ENCODE measurements at places on chromosomes 7 and 10.

DNA sequence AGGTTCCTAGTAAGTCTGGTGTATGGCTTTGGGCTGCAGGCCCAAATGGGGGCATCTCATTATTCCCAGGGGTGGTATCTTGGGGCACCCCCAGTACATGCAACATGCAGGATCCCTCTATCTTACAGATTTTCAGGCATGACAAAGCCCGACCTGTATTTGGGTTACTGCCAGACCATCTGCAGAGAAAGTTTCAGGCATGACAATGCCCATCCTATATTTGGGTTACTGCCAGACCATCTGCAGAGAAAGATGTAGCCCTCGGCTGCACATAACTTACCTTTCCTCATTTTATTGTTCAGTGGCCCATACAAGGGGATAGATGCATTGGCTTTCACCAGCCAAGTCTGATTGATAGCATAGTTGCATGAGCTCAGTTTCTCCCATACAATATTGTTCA lies 112.2 kb upstream of the RAB18 start:
- DNase-seq = no peak

- DNase-seq = no peak
Measured at GRCh38 chr10:110613996-110614495, 30.1 kb upstream of the RBM20 start.

- no peak for DNase-seq
Measured at GRCh38 chr10:51706225-51706624, 6.8 kb upstream of the CSTF2T start.

DNA sequence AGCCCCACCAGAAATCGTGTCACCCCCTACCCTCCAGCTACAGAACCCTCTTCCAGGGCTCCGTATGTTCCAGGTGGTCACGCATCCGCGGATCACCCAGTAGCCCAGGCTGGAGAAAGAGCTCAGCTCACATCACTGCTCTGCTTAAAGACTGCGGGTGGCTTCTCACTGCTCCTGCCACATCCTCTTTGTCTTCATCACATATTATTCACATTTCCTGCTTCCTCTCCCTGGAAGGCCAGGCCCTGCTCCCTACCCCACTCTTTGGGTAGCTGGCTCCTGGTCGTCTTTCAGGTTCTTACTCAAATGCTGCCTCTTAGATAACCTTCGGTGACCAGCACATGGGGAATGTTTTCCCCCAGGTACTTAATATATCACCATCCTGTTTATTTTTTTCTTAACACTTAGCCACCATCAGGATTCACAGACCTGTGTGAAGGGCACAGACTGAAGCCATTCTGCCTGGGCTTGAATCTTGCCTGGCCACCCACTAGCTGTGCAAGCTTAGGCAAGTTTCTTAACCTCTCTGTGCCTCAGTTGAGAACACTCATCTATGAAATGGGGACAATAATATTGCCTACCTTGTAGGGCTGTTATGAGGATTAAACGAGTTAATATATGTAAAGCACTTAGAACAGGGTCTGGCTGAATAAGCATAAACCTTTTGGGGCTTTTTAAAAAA lies 307.8 kb downstream of the PRPF18 start:
- DNase-seq = no peak

DNA sequence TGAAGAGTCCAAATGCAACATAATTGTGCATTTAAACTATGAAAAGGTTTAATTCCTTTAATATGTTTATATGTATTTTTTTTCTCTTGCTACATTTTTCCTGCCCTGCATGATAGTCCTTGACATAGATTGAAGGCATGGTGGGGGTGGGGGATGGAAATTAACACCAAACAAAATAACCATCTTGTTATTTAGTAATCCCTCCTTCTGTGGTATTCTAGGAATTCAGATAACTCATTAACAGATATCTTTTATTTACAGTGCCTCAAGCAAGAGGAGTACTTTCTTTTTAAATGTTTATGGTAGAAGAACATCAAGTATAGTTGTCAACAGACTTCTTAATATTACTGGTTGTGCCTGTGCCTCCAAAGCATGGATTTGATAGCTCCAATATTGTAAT lies 337.6 kb upstream of the SEMA3A start:
- DNase-seq = no peak

GRCh38 chr7:95169678-95170077 lies 154.7 kb downstream of the PON1 start:
- no peak for DNase-seq

DNA sequence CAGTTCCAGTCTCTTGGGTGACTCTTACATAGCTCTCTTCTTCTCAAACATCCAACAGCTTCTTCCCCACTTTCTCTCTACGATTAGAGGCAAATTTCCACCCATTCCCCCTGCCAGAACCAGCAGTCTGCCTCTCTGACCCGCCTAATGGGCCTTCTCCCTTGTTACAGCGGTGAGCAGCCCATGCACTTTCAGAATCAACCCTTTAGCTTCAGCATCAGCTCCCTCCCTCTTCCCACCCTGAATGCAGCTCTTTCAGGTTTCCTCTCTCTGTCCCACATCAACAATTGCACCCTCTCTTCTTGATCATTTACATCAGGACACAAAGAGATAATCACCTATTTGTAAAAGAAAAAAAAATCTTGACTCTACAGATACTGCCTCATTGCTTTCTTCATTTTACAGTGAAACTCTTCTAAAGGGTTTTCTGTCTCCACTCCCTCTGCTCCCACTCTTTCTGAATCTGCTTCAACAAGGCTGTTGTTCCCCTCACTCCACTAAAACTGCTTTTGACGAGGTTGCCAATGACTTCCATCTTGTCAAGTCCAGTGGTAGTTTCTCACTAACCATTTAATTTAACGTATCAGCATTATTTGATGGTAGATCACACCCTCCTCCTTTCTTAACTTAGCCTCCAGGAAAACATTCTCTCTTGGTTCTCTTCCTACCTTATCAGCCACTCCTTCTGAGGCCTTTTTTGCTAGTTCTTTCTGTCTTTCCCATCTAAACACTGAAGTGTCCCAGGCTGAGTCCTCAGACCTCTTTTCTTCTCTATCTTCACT lies 106.6 kb downstream of the NPY start:
- no peak for DNase-seq

DNA sequence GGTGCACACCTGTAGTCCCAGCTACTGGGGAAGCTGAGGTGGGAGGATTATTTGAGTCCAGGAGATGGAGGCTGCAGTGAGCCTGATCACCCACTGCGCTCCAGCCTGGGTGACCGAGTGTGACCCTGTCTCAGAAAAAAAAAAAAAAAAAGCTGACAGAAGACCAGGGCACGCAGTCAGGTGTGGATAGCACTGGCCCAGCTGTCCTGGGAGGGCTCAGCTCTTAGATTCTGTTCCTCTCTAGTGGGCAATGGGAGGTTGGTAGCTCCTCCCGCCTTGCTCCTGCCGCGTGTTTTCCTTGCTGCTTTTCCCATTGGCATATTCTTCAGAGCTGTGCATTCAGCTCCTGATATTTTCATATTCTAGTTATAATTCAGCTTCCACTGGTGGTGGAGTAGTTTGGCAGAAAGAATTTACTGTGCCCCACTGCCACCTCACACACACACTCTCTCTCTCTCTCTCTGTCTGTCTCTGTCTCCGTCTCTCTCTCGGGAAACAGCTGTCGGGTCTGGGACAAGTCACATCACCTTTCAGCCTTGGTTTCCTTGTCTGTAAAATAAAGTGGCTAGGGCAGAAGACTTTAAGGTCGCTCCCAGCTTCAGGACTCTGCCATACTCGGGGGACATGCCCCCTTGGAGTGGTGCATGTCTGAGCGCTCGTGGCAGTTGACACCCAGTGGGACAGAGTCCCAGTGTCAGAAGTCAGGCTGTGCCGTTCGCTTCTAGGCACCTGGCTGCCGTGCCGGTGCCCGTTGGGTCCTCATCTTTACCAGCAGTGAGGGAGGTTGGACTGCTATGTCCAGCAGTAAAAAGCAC lies 25.9 kb upstream of the ANKRD2 start:
- DNase-seq = no peak

GRCh38 chr7:3636131-3636860 lies 335.2 kb downstream of the SDK1 start:
- DNase-seq = no peak

DNA sequence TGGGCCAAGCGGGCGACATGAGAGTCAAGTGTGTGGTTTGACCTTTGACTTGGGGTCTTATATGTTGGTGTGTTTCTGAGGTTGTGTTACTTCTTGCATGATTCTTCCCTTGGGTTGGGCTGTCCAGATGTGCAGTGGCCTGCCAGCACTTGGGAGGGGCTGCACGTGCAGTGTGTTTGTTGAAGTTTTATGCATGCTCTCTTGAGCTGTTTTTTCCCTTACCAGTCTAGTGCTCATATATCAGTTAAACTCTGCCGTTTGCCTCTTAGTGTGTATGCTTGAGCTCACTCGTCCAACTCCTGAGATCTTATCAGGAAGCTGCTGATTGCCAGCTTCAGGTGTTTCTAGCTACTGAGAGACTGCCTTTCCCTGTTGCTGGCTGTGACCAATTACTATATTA lies 23.1 kb downstream of the SP4 start:
- no peak for DNase-seq

DNA sequence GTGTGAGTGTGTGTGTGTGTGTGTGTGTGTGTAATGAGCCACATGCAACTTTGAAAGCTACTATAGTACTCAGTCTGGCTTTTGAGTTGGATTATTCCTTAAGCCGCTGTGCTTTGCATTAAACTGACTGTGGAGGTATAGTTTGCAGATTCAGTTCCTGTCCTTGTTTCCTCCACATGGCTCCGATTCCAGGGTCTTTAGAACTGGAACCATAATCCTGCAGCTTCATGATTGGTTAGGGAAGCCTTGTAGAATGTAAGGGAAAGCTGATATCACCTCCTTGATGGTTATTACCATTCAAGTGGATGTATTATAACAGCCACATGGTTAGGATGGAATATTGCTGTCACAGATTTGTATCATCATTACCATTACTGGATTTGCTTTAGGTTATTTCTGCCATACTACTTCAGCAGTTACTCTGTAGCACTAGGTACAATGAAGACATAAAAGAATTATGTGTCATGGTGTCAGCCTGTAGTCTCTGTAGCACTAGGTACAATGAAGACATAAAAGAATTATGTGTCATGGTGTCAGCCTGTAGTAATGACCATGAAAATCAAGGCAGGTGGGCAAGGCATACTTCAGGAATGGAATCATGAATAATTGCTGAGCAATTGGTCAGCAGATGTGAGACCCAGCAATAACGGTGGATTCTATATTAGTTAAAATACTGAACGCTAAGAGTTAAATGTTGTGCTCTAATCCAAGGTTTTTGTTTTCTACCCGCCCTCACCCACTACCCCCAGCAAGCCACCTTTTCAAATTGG lies 275.1 kb upstream of the FZD1 start:
- no peak for DNase-seq

DNA sequence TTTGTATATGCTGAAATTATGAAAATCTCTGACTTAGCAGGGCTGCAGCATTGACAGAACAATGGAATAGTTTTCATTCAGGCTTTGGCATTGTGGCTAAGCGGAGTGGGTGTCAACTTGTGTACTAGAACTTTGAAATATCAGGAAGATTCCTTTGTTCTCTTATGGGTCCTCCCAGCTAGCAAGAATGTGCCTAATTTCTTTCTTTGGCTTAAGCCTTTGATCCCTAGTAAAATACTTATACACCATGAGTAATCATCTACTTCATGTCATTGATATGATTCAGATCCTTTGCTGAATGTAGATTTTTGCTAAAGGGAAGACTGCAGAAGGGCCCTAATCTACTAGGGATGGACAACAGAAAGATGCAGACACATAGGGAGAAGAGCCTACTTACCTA lies 6.2 kb downstream of the AVL9 start:
- DNase-seq = no peak

GRCh38 chr7:52940481-52940880 lies 95.0 kb upstream of the POM121L12 start:
- DNase-seq = no peak

GRCh38 chr7:157377436-157378124 lies 40.8 kb downstream of the DNAJB6 start:
- DNase-seq = no peak

GRCh38 chr10:98488669-98489430 lies 42.1 kb upstream of the HPS1 start:
- DNase-seq = no peak

GRCh38 chr7:2079332-2080059 lies 153.2 kb downstream of the MAD1L1 start:
- no peak for DNase-seq

DNA sequence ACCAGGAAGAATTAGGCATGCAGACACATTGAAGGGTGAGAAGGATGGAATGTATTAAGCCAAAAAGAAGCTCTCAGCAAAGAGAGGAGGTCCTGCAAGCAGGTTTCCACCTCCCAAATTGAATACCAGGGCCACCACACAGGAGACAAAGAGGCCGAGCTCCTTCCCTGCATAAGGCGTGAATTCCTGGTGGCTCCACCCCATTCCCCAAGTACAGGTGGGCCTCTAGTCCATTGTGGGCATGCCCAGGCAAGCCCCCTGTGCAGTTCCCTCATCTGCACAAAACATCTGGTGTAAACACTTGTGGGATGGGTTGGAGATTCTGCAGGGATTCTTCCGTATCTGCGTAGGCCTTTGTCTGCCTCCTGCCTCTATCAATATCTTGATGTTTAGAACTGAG lies 817.5 kb downstream of the NRG3 start:
- DNase-seq = no peak

GRCh38 chr7:66055321-66055956 lies 20.2 kb upstream of the ASL start:
- DNase-seq = no peak

DNA sequence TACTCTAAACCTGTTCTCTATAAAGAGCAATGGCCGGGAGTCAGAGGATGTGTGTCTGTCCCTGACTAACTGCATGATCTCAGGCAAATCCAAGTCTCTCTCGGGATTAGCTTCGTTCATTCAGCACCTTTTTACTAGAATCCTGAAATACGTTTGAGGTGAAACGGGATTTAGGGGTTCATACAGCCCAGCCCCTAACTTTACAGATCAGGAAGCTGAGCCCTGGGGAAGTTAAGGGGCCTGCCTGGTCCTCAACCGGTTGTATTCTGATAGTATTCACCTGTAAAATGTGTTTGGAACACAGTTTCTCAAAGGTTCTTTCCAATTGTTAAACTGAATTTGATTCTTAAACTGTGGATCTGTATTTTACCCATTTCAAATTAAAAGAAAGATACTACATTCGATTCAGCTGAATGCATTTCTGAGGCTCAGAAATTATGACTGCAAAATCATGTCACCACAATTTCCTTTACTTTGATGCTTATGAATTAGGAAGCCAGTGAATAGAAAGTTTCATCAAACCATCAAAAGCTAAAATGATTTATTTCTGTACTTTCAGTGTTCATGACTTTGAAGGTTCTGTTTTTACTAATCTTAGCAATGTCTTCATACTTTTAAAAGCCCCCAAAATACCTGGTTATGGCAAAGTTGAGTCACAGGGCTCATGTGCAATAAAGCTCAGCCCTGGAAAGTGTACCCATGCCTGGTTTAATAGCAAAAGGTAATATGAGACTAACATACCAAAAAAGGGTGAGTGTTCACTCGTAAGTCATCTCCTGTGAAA lies 28.9 kb upstream of the EZH2 start:
- peak; percentile 50 for DNase-seq

GRCh38 chr7:36207451-36208291 lies 54.6 kb downstream of the EEPD1 start:
- DNase-seq = peak; percentile 61

DNA sequence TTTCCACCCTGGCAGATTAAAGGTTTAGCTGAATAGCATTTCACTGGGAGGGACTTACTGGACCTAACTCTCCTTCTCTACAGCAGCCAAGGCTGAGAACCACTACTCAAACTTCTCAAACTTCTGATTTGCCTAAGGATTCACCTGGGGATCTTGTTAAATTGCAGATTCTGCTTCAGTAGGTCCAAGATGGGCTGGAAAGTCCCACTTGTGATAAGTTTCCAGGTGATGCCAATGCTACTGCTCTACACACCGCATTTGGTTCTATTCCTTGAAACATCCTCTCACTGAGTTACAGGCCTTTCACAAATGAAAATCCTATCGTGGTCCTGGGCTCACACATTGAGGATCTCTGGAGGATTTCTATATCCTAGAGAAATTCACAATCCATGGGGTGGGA lies 147.9 kb downstream of the CHCHD3 start:
- no peak for DNase-seq

All from CD4-positive, alpha-beta T cell treated with Interleukin-6 for 4 hours (primary cell).